ENCODE measurements at places on chromosomes 11 and 22. TPM values are rescaled to one million over a fixed set of nuclear protein-coding genes. Genes with fewer than 3 reads are reported as not detected.

The MMP13 gene
- total RNA-seq: 5.7 TPM

The C11orf52 gene
- 2.0 TPM for total RNA-seq

The OR8G5 gene
- not detected for total RNA-seq

The TREH gene
- total RNA-seq: not detected

The TRPM5 gene
- total RNA-seq: not detected

The OR8A1 gene
- total RNA-seq: not detected

The SMTN gene
- 105 TPM for total RNA-seq
